Cortex of kidney (tissue), 1 donor: ENCODE measurements at places on chromosomes 5 and 9.

DNA sequence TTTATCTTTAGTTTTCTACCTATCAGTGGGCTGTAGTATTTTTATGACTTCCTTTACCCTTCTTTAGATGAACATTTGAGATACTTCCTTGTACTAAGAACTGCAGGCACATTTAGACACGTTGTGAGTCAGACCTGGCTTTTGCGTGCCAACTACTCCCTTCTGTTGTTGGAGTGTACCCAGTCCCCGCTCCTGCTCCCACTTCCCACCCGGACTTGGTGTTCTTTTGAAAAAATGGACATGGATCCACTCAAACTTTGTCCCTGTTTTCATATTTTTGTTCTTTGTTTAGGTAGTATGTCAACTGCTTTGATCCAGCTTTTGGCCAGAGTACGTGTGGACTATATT is 60.7 kb downstream of the PARP8 start:
- no peak for DNase-seq

- DNase-seq: no peak
Observed at GRCh38 chr5:113378081-113378480, 56.7 kb downstream of the TSSK1B start.

DNA sequence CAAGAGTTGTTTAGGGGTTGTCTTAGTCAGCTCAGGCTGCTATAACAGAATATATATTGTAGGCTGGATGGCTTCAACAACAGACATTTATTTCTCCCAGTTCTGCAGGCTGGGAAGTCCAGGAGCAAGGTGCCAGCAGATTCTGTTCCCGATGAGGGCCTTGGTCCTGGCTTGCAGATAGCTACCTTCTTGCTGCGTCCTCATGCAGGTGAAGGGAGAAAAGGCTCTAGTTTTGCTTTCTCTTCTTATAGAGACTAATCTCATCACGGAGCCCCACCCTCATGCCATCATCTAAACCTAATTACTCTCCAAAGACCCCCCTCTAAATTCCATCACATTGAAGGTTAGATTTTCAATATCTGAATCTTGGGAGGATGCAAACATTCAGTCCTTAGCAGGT is 246.0 kb upstream of the ANKRD55 start:
- DNase-seq: no peak

DNA sequence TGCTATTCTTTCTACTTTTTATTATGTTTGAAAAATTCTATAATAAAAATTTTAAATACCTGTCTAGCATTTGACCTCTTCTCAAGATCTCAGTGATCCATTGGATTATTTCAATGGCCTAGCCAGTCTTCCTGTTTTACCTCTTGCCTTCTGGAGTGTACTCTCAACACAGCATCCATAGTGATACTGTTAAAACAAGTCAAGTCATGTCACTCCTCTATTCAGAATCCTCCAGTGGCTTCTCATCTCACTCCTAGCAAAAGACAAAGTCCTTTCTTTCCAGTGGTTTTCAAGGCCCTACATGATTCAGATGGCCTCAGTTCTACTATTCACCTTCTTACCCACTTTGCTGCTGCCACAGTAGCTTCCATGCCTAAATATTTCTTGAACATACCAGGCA is 1.8 kb downstream of the MARVELD2 start:
- no peak for DNase-seq

DNA sequence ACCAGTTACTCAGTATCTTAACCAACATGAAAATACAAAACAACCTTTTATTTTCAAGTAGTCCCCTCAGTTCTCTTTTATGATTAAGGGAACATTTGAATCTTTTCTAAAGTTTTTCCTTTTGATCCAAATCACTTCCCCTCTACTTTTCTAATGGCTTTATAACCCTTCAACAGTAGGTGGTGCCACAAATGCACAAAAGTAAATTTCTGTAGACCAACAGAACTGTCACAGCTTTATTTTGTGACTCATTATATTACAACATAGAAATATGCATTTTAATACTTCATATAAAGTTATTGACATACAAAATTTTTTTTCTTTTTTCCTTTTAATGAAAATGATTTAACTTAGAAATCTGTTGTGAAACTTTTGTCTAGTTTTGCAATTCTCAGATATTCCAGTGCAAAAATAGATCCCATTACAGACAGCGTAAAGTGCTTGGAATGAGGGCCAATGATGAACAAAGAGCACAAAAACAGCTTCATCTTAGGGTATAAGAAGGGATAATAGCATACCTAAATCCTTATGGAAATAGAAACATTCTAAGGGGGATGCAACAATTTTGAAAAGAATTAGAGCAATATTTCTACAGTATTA is 17.0 kb downstream of the NIPSNAP3B start:
- no peak for DNase-seq
